Amniotic epithelial cell (primary cell): ENCODE measurements at places on chromosomes 3 and 15.
A peak's percentile ranks its signal among the peaks of the same experiment; 100 is the strongest.

DNA sequence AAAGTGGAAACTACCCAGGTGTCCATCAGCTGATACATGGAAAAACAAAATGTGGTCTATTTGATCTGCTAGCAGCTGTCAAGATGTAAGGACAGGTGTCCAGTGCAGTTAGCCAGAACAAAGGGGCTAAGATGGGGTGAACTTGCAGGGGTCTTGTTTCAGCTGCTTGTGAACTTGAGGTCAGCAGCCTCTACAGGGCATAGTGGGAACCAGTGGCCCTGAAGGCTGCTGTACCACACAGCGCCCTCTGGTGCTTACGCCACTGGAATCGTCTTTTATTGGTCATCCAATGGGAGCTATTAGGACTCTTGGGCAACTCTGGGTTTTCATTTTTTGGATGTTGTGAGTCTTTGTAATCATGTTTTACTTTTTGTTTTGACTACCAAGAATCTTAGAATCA is 62.2 kb upstream of the CTSH start:
- peak; percentile 77 for DNase-seq

GRCh38 chr3:46895761-46896160 is 18.2 kb downstream of the PTH1R start:
- DNase-seq: no peak

DNA sequence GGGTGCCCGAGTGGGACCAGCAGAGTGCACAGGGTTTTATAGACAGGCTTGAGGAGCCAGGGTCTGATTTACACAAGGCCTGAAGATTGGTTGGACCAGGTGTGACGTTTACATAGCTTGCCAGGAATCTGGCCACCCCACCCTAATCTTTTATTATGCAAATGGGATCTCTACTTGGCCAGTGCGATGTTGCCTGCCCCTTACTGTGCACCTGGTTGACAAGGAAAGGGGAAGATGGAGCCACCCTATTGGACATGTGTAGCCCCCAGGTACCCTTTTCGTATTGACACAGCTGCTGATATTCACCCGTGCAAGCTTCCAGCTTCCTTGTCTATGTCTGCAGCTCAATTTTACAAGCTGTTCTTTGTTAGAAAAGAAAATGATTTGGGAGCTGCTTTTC is 132.0 kb downstream of the ARNT2 start:
- DNase-seq: no peak

- DNase-seq: no peak
These were observed 21.9 kb downstream of the KY start for GRCh38 chr3:134628884-134629283.

- no peak for DNase-seq
These were observed 196.8 kb downstream of the XXYLT1 start for GRCh38 chr3:195073866-195074860.
